ENCODE measurements at places on chromosomes 7 and 10. TPM values are rescaled to one million over a fixed set of nuclear protein-coding genes. Genes with fewer than 3 reads are reported as not detected.

GRCh38 chr7:94452239-94452638 is 57.4 kb upstream of the CASD1 start:
- DNase-seq: no peak

GRCh38 chr10:14609178-14609577 is 165.5 kb downstream of the FAM107B start:
- DNase-seq: no peak

HABP2 gene
- 0.23 TPM for total RNA-seq

DNA sequence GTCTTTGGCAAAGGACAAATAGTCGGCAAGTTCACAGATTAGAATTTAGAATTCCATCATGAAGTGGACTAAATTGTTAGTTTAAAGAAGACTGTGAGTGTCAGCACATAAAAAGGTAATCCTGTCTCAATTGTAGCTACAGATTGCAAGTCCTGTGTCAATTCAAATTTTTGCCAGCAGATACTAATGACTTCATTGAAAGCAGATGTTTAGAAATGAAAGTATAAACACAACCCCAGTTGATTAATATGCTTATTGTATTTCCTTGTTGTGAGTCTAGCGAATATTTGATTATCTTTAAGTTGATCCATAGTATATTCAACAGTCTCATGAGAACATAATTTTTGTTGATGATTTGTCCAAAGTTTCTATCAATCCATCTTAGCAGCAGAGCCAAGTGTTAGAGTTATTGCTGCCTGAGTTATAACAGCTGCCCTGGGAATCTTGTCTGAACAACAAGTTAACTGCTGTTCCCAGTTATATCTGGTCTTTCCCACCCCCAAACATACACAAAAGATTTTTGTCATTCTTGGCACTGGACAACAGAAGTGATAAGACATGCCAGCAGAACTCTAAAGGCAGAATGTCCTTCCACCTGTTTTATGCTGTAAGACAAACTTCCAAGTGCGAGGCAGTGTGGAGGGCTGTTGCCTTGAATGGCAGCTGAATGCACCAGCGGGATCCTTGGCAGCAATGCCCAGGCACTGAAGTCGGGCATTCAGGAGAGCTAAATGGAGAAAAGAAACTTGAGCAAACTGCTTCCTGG is 21.3 kb upstream of the HERPUD2 start:
- DNase-seq: no peak

DNA sequence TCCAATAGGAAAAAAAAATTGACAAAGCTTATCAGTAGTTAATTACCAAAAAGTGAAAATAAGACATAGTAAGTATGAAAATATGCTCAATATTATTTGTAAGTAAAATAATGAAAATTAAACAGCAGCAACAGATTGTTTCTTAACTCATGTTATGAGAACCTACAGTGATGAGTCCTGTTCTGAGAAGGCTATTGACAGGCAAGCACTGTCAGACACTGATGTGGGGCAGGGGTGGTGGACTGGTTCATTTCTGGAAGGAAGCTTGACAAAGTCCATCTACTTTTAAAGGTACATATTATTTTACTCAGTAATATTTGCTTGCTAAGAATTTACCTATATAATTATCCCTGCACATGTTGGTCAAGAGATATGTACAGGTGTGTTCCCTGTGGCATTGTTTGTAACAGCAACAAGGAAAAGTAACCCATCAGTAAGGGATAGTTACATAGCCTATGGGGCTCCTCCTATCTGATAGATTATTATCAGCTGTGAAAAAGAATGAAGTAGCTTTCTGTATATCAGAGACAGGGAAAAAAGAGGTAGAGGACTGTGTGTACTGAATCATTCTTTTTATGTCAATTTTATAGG is 161.6 kb downstream of the RTKN2 start:
- no peak for DNase-seq

ANKRD2 gene
- total RNA-seq: 1.1 TPM

- no peak for DNase-seq
Observed at GRCh38 chr10:34908481-34908880, 93.4 kb upstream of the PARD3 start.

GRCh38 chr7:70415179-70415972 is 716.6 kb upstream of the GALNT17 start:
- DNase-seq: no peak

- peak; percentile 86 for DNase-seq
Observed at GRCh38 chr10:102133373-102134195, 744 bp downstream of the PPRC1 start.

GATAD1 gene
- 54.0 TPM for total RNA-seq

- DNase-seq: no peak
Observed at GRCh38 chr10:71010730-71011129, 122.4 kb upstream of the PCBD1 start.

SH2D4B gene
- total RNA-seq: not detected

GRCh38 chr10:96211764-96212163 is 59.6 kb downstream of the BLNK start:
- DNase-seq: no peak

TCERG1L gene
- total RNA-seq: 0.91 TPM

GRCh38 chr7:128858380-128859231 is 4.0 kb upstream of the ATP6V1F start:
- DNase-seq: no peak

- no peak for DNase-seq
Observed at GRCh38 chr7:29412912-29413311, 150.7 kb upstream of the PRR15 start.

DNA sequence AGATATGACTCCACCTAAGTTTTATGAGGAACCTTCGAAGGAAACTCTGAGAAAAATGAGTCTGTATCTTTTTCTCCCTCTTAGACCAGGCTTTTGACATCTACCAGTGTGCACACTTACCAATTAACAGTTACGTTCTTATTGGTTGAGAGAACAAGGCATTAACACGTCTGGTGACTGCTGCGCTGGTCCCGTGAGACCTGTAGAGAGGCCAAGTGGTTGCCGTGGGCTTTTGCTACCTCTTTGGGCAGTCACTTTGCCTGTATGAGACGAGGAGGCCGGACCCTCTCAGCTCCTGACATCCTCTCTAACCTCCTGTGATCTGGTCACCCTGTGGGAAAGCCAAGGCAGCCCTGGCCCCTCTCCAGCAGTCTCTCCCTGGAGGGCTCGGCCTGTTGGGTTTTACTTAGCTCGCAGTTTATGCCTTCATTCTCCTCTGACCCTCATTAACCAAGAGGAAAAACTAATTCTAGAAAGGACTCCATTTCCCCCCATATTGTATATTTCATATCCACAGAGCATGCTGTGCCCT is 513.9 kb upstream of the GALNT17 start:
- no peak for DNase-seq

DNA sequence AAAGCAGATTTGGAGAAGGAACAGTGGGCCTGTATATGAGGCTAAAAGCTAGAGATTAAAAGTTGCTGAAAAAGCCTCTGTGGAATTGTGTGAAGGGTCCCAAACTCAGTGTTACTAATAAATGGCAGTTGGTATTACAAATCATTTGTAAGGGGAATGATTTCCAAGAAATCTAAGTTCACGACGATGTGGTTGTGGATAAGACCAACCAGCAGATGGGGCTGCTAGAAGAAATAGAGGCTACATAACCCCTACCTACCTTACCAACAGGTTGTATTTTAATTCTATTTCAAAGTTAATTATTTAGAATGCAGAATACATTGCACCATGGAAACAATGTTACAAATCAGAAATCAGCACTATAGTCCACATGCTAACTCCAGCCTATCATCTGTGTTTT is 377.1 kb downstream of the HPSE2 start:
- DNase-seq: no peak

GRCh38 chr10:131668903-131669302 is 231.9 kb upstream of the PPP2R2D start:
- DNase-seq: no peak

- no peak for DNase-seq
Observed at GRCh38 chr10:43267811-43268210, 946 bp upstream of the RASGEF1A start.

FAM25C gene
- total RNA-seq: not detected

ITIH5 gene
- total RNA-seq: 25.5 TPM

GRCh38 chr10:129063212-129063611 is 403.8 kb upstream of the MGMT start:
- DNase-seq: no peak

GRCh38 chr10:127715782-127716378 is 21.1 kb upstream of the FOXI2 start:
- DNase-seq: no peak

PCDH15 gene
- total RNA-seq: 1.2 TPM

DNA sequence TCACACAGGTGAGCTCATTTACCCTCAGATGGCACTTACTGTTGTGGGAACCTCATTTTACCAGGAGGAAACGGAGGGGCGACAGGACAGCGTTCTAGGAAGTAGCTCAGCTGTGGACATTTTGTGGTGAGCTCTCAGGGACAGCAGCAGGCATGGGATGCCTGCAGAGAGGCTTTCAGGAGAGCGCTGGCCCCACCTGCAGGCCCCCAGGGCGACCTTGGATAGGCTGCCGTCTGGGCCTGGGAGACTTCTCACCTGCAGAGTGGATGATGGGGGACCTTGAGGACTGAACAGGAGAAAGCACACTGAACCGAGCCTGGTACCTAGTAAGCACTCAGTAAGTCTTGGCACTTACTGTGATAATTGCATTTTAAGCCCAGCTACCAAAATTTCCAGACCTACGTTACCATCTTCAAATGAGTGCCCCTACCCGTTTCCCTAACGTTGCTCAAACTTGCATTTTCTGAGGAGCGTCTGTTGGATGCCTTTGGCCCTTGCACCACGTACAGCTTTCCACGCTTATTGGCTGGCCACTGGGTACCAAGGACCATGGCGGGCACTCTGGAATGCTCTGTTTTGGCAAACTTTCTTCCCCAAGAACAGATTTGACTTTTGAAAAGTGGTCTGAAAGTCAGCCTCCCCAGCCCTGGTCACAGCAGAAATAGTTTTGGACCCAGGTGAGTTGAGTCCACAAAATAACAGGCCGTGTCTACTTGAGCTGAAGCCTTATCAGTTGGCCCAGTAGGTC is 223.4 kb downstream of the EBF3 start:
- no peak for DNase-seq

PALD1 gene
- total RNA-seq: 11.0 TPM

GRCh38 chr7:10940704-10941355 is 32.8 kb upstream of the PHF14 start:
- no peak for DNase-seq

ITPRID1 gene
- total RNA-seq: not detected

ADRA2A gene
- 7.2 TPM for total RNA-seq

DNA sequence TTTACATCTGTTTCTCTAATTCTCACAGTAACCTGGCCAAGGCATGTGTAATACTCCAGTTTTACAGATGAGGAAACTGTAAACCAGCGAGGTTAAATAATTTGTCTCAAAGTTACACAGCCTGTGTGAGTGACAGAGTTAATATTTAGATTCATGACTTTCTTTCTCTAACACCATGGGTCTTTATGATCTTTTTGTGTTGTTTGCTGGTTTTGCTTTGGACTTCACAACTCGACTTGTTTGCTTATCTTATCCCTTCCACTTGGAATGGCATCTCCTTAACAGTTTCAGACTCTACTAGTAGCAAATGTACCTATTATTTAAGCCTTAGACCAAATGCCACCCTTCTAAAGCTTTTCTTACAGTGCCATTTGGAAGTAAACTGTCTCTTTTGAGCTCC is 34.4 kb downstream of the MXI1 start:
- DNase-seq: no peak

DNA sequence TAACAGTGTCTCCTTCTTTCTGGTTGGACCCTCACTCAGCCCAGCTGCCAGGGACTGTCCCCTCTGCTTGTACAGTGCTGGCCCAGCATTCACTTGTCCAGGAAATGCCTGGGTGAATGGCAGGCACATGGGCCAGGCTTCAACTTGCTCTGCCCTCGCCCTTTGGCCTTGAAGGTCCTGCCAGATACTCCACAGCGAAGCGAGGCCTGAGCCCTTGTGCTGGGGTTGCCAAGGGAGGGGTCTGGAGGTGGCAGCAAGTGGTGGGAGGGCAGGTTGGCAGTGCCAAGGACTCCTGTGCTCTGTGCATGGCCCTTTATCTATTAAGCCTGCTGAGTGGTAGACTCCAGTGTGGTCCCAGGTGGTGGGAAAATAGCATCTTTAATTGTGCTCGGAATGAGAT is 75.7 kb downstream of the CDH23 start:
- no peak for DNase-seq

- DNase-seq: no peak
Observed at GRCh38 chr7:80060218-80060806, 74.3 kb upstream of the GNAI1 start.

NPSR1 gene
- total RNA-seq: not detected
